H1 (cell line): ENCODE measurements at places on chromosomes 3 and 15.

DNA sequence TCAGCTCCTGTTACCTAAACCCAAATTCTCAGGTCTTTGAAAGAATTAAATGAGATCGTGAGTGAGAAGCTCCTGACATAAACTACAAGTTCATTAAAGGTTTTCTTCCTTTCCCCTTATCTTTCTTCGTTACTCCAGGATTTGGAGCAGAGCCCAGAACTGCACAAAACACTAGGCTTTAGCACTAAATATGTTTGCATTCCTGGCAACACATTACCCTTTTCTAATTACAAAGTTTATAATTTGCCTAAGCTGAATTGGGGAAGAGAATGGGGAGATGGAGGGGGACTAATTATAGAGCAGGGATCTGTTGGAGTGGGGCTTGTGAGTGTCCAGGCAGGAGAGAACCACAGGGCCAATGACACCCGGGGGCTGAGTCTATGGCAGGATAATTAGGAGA is 109.7 kb downstream of the SV2B start:
- DNase-seq: no peak

DNA sequence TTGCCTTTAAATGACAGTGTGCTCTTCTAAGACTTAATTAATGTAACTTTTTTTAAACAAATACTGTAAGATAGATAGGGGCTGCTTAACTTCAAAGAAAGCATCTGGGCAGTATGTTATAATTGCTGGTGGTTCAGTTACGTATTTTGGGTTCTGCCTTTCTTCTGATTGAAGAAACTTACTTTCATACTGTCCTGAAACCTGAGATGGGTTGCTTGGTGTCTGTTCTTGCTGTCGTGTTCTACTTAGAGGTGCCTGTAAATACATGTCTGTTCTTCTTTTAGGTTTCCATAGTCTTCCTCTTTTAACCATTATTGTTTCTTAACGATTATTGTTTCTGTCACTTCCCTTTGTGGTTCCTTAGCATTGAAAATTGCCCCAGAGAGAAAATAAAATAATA is 297.7 kb upstream of the CHRM5 start:
- no peak for DNase-seq

DNA sequence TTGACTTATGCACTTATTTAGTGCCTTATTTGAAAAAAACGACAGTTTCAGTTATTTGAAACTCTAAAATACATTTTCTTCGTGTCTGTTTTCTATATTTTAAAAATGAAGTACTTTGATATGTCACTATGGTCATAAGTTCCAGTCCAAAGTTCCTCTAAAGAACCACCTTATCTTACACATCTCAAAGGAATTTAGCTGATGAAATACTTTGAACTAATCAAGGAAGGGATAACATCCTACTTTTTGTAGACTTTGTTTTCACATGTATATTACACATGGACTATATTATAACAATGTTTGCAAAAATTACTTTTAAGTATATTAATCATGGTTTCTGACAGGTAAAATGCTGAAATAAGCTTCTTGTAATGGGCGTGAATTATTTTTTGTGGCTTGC is 265.8 kb upstream of the ZNF717 start:
- DNase-seq: no peak

GRCh38 chr3:99943931-99944761 is 126.5 kb downstream of the CMSS1 start:
- DNase-seq: no peak

- DNase-seq: no peak
Observed at GRCh38 chr15:85557385-85557784, 177.0 kb downstream of the AKAP13 start.

DNA sequence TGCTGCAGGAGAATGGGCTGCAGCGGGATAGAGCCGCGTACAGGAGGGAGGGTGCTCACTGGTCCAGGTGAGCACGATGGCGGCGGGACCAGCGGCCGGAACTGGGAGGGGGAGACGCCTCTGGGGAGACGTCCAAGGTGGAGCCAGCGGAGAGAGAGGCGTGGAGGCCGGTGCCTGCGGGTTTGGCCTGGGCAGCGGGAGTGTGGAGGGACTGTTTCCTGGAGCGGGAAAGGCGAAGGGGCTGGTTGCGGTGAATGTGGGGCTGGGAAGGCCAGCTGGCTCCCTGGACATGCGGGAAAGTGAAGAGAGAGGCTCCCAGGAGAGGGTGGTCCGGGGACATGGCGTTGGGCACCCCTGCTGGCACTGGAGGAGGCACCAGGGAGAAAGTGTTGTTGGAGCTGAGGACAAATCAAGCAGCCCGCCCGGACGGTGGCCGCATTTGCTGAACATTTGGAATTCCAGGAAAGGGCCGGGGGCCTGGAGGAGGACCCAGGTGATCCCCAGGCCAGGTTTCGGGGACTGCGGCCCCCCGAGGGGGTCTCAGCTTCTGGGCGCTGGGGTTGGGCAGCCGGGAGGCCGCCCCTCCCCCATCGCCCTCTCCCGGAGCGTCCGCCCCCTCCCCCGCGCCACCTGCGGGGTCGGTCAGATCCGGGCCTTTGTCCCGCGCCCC is 34.3 kb downstream of the DNAJB8 start:
- no peak for DNase-seq

GRCh38 chr15:28920781-28921331 is 35.1 kb downstream of the APBA2 start:
- no peak for DNase-seq

GRCh38 chr3:30511524-30512251 is 94.7 kb upstream of the TGFBR2 start:
- DNase-seq: no peak

DNA sequence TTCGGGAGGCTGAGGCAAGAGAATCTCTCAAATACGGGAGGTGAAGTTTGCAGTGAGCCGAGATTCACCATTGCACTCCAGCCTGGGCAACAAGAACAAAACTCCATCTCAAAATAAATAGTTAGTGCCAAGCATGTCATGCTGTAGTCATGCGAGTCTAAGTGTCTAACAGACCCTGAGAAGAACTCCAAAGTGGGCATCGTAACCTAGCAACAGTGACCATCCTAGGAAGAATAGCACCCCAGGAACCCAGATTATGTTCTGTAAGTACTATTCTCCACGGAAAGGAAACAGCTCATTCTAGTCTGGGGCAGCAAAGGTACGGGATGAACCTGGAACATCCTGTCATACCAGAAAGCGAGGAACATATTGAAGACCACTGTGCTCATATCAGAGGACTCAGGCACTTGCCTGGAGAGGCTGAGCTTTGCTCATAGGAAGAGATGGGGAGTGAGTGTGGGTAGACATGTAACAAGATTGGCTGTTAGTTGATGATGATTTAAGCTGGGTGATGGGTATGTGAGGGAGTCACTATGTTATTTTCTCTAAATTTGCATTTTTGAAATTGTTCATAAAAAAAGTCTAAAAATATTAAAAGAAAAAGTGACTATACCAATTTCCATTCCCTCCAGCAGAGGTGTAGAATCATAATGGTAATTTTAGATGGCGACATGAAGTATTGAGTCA is 31.7 kb downstream of the BCL2L10 start:
- DNase-seq: no peak

DNA sequence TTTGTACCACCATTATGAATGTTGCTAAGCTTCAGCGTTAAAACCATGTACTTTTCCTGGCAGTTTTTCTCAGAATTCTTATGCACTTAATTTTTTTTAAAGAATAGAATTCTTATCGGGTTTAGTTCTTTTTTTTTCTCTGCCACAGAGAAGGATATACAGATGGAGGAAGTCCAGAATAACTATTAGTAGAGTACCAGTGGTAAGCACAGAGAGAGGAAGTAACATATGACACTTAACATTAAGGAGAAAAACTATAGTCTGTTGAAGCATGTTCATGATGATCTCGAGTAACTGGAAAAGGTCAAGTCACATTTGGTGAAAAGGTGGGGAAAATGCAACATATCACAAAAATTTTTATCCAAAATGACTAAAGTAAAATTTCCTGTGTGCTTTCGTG is 68.9 kb downstream of the RNF13 start:
- no peak for DNase-seq

DNA sequence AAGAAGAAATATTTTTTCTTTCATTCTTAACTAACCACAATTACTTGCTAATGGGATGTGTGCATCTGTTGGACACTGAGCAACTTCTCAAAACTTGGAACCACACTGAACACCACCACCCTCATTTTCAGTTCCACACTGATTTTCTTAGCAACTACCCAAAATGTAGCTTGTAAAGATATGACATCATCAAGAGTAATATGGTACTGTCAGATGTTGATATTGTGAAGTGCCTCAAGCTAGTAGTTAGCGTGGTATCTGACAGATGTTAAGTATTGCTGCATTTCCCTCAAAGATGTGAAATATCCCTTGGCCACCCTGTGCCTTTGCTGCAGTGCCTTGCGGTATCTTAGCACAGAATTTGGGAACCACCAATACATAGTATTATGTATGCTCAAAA is 9.3 kb downstream of the RFTN1 start:
- no peak for DNase-seq

DNA sequence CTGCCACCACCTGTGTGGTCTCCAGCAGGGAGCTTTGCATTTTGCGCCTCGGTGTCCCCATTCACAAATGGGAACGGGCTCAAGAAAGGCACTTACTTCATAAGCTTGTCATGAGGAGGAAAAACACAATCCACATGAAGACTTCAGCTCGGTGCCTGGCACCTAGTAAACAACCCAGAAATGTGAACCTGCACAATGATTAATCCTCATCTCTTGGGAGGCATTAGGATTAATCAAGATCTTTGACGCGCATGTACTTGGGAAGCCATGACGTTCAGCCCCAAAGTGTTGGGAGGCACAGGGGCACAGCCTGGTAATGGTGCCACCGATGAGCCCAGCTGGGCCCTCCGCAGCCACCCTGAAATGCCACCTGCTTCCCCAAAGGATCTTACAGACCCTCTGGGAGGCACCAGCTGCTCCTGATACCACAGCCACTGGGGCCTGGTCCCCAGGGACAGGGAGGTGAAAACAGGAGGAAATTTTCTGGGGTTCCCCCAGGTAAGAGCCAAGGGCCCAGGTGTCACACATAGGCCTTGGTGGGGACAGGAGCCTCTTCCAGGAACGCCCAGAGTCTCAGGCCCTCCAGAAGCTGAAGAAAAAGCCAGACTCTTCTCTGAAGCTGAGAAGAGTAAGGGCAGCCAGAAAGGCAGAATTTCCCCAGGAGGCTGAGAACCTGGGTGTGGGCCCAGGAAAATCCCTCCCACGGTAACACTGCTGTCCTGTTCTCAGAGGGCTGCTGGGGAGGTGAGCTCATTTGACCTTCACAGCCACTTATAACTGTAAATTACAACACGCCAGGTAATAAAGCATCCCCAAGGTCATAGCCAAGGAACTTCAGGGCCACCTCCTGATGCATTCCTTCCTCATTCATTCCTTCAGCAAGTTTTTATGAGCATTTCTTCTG is 507.5 kb downstream of the SHQ1 start:
- no peak for DNase-seq

GRCh38 chr15:68223171-68223570 is 6.4 kb downstream of the CLN6 start:
- DNase-seq: no peak

GRCh38 chr3:177102553-177102952 is 94.7 kb downstream of the TBL1XR1 start:
- DNase-seq: no peak

- DNase-seq: no peak
Observed at GRCh38 chr3:112984485-112984884, 6.3 kb upstream of the GTPBP8 start.

GRCh38 chr3:61297821-61298220 is 46.6 kb upstream of the FHIT start:
- no peak for DNase-seq

- DNase-seq: no peak
Observed at GRCh38 chr3:51943451-51944391, 1.6 kb downstream of the PARP3 start.

DNA sequence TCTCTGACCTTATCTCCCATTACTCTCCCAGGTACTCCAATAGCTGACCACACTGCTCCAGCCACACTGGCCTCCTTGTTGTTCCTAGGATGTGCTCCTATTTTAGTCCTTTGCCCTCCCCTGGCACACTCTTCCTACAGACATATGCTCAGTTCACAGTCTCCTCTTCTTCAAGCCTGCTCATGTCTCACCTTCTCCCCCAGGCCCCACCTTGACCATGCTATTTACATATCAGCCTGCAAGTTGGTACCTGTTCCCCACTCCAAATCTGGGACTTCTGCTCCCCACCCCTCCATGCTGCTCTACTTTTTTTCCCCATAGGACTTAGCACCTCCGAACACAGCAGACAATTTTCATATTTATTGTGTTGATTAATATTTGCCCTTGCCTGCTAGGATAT is 84.9 kb upstream of the BCL6 start:
- DNase-seq: no peak

GRCh38 chr3:106328224-106328623 is 459.4 kb upstream of the CBLB start:
- DNase-seq: no peak

DNA sequence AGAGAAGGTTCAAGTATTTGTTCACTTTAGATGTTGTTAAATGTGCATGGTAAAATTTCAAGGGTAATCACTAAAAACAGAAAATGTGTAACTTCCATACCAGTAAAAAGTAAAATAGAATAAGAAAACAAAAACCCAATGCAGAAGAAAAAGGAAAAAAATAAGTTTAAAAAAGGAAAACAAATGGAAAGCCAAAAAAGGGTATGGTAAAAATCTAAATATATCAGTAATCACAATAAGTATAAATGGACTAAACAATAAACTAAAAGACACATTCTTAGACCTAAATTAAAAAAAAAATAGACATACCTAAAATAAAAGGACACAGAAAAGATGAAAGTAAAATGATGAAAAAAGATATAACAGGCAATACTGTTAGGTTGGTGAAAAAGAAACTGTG is 9.5 kb upstream of the CLN6 start:
- no peak for DNase-seq

DNA sequence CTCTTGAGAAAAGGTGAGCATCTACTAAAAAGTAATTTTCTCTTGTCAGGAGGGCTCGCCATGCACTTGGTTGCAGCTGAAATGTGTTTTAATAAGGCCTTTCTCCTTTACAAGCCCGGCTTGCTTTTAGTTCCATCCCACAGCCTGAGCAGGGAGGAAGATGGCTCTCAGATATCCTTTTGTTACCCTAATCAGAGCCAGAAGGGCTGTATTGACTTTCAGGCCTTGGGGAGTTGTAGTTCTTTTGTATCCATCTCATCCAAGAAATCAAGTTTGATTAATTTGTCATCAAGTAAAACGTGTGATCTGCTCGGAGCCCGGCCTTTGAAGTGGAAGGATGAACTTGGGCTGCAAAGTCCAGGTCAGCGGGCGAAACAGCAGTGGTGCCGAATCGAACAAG is 52.9 kb downstream of the EIF4E3 start:
- DNase-seq: no peak

GRCh38 chr15:89077750-89078149 is 10.5 kb upstream of the ABHD2 start:
- no peak for DNase-seq
